CD8-positive, alpha-beta T cell (primary cell): ENCODE measurements at places on chromosomes 5 and 9.

DNA sequence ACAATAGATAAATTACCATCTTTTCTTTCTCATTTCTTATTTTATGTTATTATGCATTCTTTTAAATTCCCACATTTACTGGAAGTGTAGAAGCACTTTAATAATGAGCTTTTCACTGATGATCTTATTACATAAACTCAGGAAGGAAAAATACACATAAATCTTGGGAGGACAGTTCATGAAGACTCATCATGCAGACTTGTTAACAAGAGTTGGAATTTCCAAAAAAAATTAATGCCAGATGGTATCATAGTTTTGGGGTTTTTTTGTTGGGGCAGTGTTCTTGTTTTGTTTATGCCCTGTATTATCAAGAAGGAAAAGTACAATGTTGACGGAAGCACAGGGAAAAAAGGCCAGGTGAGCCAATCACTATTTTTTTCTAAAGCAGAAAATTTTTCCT is 35.1 kb downstream of the CEMIP2 start:
- no peak for DNase-seq

DNA sequence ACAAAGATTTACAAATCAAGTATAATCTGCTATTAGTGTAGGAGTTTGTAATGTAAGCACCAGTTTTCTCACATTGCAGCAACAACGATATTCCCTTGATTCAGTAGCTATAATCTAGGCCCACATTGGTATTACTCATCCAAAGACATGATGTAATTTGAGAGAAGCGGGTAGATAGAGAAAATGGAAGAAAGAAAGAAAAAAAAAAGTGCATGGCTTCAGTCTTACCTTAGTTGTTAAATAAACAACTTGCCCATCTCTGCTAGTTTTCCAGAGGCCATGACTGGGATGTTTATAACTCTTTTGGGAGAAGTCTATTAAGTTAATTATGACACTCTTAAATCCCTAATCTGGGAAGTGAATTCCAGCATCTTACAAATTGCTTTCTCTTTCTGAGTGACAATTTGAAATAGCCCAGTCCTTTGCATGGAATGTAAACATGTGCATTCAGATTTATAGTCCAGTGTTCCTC is 2.8 kb downstream of the MELK start:
- no peak for DNase-seq

DNA sequence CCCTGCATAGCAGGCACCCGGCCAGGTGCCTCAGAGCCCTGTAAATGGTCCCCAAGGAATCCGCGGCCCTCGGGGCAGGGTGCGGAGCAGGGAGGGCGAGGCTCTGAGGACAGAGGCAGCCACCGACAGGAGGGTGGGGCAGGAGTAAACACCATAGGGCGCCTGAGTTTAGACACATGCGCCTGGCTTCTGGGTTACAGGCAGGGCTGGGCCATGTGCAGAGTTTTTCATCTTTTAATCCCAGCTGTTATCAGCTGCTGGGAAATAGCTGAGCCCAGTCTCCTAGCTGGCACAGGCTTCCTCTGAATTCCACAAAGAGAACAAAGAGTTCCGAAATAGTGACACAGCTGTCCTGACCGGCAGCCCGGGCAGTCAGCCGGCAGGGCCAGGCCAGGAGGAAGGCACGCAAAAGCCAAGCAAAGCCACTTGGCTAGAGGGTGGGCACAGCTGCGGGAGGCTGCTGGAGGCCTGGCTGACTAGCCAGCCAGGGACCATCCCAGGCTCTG is 98.9 kb upstream of the PHYKPL start:
- DNase-seq, result no peak

DNA sequence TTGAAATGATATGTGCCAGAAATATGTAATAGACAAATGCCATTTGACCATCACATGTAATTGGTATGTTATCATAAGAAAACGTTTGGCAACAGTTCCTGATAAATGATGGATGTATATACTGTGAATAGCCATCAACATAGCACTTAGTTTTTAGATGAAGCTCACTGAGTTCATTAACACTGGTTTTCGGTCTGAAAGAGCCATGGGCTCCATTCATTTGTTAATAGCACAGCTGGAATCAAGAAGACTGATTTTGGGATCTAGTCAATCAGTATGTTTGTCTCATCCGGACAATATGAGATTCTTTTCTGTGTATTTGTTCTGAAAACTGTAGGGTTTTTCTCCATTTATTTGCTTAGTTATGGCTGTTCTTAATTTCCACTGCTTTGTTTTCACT is 413.5 kb upstream of the CLINT1 start:
- no peak for DNase-seq

DNA sequence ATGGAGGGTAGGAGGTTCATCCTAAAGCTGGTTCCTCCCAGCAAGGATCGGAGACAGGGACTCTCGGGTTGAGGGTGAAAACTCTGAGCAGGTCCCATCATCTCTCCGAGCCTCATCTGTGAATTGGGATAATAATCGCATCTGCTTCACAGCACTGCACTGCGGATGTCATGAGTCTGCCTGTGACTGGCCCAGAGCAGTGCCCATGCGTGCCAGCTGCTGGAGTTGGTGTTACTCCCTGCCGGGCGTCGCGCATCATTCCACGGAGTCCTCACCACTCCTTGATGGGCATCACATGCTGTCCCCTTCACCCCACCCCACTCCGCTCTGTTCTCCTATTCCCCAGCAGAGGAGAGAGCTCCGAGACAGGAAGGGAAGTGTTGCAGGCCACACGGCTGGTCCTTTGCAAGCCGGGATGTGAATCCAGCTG is 35.1 kb upstream of the ORM1 start:
- DNase-seq, result no peak

DNA sequence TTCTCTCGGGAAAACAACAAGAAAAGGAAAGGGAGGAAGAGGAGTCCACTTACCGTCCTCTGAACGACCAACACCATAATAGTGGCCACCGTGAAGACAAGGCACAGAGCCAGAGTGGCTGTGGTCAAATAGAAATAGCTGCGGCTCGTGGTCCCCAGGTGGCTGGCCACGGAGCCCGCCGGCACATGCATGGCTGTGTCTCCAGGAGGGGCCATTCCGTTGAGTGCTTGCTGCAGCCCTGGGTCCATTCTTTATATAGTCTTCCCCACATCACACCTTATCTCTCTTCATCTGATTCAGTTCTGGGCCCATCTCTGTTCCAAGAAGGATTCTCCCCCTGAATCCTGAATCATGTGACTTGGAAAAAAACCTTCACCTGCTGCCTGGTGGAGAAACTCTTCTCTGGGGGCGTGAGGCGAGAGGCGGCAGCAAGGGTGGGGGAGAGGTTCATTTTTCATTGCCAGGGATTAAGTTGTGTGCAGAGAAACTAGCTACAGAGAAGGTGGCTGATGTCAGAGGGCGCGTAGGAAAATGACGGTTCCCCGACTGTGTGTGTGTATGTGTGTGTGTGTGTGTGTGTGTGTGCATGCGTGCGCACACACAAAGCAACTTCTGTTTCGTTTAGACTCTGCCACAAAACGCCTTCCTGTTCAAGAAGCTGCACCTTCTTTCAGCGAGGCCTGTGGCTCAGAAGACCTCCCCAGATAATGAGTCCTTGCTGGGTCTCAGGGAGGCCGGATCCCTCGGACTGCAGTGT is at the start of gene TNFSF8:
Gene TNFSF8 (minus strand): TSS at position 536 of the 757 bp plus-strand sequence. CDS start 288 bp downstream, at position 248.
- peak; percentile 66 for DNase-seq

DNA sequence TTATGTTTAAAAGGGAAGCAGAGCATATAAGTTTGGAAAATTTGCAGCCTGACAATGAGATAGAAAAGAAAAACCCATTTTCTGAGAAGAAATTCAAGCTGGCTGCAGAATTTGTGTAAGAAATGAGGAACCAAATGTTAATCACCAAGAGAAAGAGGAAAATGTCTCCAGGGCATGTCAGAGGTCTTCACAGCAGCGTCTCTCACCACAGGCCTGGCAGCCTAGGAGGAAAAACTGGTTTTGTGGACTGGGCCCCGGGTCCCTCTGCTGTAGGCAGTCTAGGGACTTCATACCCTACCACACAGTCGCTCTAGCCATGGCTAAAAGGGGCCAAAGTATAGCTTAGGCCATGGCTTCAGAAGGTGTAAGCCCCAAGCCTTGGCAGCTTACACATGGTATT is 32.1 kb upstream of the HSD17B4 start:
- no peak for DNase-seq

DNA sequence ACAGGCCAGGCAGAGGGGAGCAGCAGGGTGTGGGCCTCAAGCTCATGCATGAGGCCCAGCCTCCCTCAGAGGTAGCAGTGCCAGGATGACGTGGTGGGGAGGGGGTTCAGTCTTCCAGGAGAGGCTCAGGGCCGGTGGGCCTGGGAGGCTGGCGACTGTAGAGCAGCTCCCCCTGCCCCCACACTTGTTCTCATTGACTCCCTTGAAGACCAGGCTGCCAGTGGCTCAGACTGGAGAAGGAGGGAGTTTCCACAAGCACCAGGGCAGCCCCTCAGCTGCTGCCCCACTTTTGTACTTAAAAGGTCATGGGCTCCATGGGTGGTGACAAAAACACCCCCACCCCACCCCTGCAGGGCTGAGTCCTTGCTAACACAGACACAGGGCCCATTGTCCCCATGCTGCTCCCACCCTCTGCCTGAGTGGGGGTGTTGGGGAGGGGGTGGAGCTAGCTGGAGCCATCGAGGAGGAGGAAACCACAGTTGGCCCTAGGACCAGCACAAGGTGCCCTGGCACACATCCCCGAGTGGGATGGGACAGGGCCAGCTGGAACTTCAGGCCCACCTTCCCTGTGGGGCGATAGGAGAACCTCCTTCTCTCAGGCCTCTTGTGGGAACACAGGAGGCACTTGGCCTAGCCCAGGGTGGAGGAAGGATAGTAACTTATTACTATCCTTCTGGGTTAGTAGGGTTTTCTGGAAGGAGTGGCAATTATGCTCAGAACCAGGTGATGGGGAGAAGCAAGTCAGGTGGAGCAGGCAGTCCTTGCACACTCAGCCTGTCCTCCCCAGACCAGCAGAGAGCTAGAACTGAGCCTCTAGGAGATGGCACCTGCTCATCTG is 10.7 kb downstream of the PDLIM4 start:
- DNase-seq, result no peak
